ENCODE measurements at places on chromosomes 12 and 14.

DNA sequence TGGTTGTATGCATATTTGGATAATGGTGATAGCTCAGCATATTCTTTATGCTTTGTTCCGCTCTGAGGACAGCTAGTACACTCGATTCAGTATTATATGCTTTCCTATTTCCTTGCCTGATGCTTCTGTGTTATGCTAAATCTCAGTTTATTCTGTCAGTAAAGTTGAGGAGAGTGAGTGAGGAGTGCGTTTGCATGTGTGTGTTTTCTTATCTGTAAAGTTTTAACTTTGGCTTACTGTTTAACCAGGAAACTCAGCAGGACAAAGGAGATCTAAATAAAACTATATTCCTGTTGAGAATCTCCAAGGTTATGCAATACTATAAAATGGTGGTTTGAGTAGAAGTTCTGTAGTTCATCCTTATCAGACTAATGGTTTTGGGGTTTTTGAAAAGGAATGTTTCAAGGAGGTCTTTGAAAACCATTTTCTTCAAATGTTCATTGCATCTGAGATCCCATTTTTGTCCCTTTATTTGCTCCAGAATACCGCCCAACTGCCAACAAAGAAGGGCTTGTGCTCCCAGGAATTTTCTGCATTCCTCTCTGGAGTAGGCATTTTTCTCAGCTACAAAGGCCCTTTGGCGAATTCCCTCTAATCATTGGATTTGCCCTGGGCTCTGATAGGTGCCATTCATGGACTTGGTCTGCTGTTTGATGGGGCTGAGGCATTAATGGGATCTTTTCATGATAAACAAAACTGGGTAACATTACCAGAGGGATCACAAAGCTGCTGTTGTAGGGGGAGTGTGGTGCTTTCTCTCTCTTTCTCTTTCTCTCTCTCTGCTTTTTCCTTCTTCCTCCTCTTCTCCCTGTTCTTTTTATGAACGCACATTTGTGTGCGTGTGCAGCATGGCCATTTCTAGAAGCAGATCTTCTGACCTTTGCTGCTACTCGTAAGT, 71.7 kb downstream of the HMGA2 start:
- H3K4me1 ChIP-seq: peaks cover 3% of the 10 kb centered on the region
- DNase-seq: no peak
- H3K36me3 ChIP-seq: no peaks in the 10 kb centered on the region
- peak overlapping the region; percentile 34 for H3K27ac ChIP-seq
- H3K27me3 ChIP-seq: no peaks in the 10 kb centered on the region

DNA sequence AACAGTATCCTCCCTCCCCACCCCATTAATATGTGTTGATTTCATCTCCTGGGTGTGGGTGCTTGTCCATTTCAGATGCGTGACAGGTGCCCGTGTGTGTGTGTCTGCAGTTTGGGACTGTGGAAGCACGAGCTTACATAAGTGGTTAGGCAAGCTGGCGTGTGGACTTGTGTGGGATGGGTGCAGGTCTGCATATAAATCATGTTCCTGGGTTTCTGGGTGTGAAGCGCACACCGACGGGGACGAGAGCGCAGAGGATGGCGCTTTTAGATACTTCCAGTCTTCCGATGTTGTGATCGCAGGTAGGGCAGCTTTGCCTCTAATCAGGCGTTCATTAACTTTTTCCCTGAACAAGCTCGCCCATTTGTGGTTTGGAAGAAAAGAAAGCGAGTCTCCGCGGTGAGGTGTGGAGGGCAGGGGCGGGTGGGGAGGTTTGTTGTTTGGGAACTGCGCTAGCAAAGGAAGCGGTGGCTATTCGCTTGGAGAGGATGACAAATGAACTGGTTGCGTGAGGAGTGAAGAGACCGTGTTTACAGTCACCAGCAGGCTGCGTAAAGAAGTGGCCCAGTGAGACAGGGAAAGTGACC, 865 bp downstream of the RGS6 start:
- H3K27ac ChIP-seq: peak overlapping the region; percentile 85
- peaks cover 18% of the 10 kb centered on the region for H3K4me1 ChIP-seq
- no peak for DNase-seq
- no peaks in the 10 kb centered on the region for H3K36me3 ChIP-seq
- peak overlapping the region; percentile 30 for H3K4me3 ChIP-seq

DNA sequence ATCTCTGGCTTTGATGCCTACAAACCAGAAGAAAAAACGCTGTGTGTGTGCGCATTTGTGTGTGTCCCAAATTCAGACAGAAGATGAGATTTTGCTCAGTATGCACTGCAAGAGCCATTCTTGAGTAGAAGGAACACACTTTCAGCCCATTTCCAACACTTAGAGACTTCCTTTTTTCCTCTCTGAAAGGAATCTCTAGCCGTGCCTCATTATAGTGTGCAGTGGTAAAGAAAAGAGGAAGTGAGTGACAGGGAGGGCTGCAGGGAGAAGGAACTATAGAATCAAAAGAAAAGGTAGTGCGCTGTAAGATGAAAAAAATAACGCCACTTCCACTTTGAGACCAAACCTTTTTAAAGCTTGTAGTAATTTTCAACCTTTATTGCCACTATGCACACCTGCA, 1400.9 kb upstream of the FLRT2 start:
- no peak overlapping the region for H3K4me3 ChIP-seq
- H3K27ac ChIP-seq: no peak overlapping the region
- no peak for DNase-seq
- no peaks in the 10 kb centered on the region for H3K4me1 ChIP-seq

- no peaks in the 10 kb centered on the region for H3K27me3 ChIP-seq
- H3K27ac ChIP-seq: no peak overlapping the region
- H3K36me3 ChIP-seq: no peaks in the 10 kb centered on the region
These were observed 5.7 kb downstream of the MLF2 start for GRCh38 chr12:6747216-6747615.

DNA sequence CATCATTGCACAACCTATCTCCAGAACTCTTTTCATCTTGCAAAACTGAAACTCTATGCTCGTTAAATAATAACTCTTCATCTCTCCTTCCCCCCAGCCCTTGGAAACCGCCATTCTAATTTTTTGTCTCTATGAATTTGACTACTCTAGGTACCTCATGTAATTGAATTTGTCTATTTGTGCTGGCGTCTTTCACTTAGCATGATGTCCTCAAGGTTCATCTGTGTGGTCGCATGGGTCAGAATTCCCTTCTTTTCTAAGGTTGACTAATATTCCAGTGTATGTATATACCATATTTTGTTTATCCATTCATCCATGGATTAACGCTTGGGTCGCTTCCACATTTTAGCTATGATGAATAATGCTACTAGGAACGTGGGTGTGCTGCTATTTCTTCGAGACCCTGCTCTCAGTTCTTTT, 80.1 kb downstream of the PLXNC1 start:
- DNase-seq: no peak
- H3K36me3 ChIP-seq: no peaks in the 10 kb centered on the region
- no peak overlapping the region for H3K27ac ChIP-seq
- no peaks in the 10 kb centered on the region for H3K27me3 ChIP-seq
- H3K4me1 ChIP-seq: no peaks in the 10 kb centered on the region

- H3K27ac ChIP-seq: no peak overlapping the region
- no peak overlapping the region for H3K4me3 ChIP-seq
These were observed 239.8 kb downstream of the KTN1 start for GRCh38 chr14:55819610-55820304.

- no peak overlapping the region for H3K27ac ChIP-seq
These were observed 60.6 kb upstream of the ANO4 start for GRCh38 chr12:100733817-100734593.
